ENCODE measurements at places on chromosomes 3 and 15. TPM values are rescaled to one million over a fixed set of nuclear protein-coding genes. Genes with fewer than 3 reads are reported as not detected.
A peak's percentile ranks its signal among the peaks of the same experiment; 100 is the strongest.

The INO80 gene
- 9.3 TPM for total RNA-seq

The GABPB1 gene
- 35.7 TPM for total RNA-seq

GRCh38 chr3:126766653-126767052 lies 62.6 kb downstream of the CHCHD6 start:
- no peak for DNase-seq

The CLDN16 gene
- 0.77 TPM for total RNA-seq

DNA sequence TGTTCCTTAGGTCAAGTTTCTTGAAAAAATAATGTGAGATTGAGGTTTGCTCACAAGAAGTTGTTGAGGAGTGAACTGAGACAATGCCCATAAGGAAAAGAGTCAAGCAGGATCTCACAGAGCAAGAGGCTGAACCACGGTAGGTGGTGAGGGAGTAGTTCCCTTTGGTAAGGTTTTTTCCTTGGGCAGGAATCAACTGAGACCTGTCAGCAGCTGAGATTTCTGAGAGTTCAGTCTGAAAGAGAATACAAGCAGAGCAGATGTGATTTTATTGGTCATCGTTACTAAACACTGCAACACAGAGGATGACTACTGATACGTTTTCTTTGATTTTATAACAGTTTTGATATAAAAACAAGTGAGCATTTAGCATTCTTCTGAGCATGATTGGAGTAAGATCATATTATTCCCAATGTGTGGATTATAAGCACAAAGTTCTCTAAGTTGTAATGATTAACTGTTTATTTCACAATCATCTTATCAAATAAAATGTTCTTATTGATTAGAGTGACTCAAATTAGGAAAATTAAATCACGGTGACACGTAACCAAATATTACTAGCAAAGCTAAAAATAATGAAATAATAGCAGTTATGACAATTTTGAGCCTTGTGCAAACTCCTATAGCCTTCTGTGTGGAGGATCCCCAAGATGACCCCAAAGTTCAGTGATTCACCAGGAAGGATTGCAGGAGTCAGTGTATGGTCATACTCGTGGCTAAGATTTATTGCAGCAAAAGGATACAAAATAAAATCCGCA lies 346.2 kb upstream of the ZNF717 start:
- DNase-seq, result peak; percentile 10

- DNase-seq, result no peak
These were observed 211.5 kb downstream of the LSAMP start for GRCh38 chr3:116233711-116234357.

DNA sequence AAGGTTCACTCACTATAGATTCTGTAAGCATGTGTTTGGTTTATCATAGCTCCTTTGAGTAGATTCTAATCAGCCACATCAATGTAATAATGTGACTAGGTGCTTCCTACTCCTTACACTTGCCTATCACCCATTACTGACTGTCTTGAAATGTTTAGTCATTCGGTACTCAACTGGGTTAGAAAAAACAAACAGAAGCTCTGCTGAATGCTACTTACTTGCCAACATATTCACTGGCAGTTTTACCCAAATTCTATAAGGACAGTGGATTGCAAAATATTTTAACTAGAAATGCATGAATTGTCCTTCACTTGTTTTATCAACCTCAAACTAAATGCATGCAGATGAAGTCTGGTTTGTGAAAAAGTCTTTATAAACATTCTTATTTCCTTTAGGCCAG lies 352.1 kb upstream of the ALCAM start:
- DNase-seq, result no peak

GRCh38 chr3:187912007-187912406 lies 166.7 kb upstream of the BCL6 start:
- peak; percentile 24 for DNase-seq

- peak; percentile 24 for DNase-seq
These were observed 8.2 kb upstream of the PRKAR2A start for GRCh38 chr3:48855681-48856447.

The FAM131A gene
- 17.7 TPM for total RNA-seq

GRCh38 chr3:66822186-66823008 lies 175.7 kb upstream of the KBTBD8 start:
- peak; percentile 76 for DNase-seq

GRCh38 chr15:44593042-44593736 lies 56.2 kb downstream of the EIF3J start:
- DNase-seq, result no peak

The C2CD4A gene
- total RNA-seq, result 0.13 TPM

The SHF gene
- total RNA-seq, result 12.0 TPM

- no peak for DNase-seq
These were observed 73.9 kb upstream of the TMEM108 start for GRCh38 chr3:132964266-132964665.

DNA sequence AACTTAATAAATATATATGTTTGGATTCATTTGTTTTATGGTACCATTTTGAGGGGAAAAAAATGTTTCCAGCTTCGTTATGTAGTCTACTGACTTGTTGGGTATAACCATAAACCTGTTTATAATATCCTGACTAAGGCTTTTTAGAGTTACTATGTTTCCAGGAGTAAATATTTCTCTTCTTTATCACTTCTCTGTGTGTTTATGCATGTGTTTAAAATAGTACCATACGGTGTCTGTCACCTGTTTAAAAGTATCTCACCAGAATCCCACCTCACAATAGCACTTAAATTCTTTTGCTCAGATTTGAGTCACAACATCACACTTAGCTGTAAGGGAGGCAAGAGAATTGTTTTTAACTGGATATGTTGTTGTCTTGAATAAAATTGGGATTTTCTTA lies 15.1 kb downstream of the LACTB start:
- no peak for DNase-seq

DNA sequence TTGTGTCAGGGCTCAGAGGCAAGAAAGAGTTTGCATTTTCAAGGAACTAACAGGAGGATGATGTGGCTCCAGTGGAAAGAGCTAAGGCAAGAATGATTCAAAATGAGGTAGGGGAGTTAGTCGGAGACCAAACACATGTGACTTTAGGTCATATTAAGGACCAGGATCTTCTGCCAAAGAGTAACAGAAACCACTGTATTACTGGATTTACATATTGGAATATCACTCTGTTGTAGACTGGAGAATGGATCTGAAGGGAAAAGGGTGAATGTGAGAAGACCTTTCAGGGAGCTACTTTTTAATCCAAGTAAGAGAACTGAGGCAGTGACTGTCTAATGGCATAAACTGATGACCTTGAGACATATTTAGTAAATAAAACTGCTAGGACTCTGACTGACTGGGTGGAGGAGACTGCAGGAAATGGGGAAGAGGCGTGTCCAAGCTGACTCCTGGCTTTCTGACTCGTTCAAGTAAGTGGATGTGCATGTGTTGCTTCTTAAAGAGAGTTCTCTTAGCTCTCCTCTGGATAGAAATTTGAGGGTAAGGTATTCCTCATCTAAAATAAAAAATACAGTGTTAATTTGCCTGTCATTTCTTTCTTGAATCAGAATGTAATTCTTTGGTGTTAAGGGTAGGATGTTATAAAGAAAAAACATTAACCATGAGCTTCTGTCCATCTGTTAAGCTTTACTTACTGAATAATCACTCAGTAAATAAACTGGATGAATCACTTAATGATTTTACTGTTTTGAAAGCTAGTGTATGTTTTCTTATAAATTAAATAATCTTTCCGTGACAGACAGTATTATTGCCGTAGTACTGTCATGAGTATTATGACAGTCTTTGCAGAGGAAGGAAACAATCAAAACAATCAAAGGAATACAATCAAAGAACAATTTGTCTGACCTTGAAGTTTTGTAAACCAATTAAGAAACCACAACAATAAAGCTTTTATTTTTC lies 58.3 kb upstream of the CFAP20DC start:
- no peak for DNase-seq

GRCh38 chr3:106068381-106068780 lies 199.6 kb upstream of the CBLB start:
- DNase-seq, result no peak

- no peak for DNase-seq
These were observed 106.1 kb upstream of the FRMD4B start for GRCh38 chr3:69491975-69492374.

The CNTN4 gene
- 35.2 TPM for total RNA-seq

The AGBL1 gene
- not detected for total RNA-seq

The ADCY5 gene
- 5.3 TPM for total RNA-seq

GRCh38 chr3:127884041-127884440 lies 31.0 kb upstream of the KBTBD12 start:
- no peak for DNase-seq

The ADAMTS17 gene
- 2.7 TPM for total RNA-seq

GRCh38 chr3:158354713-158355112 lies 216.3 kb upstream of the MLF1 start:
- no peak for DNase-seq

DNA sequence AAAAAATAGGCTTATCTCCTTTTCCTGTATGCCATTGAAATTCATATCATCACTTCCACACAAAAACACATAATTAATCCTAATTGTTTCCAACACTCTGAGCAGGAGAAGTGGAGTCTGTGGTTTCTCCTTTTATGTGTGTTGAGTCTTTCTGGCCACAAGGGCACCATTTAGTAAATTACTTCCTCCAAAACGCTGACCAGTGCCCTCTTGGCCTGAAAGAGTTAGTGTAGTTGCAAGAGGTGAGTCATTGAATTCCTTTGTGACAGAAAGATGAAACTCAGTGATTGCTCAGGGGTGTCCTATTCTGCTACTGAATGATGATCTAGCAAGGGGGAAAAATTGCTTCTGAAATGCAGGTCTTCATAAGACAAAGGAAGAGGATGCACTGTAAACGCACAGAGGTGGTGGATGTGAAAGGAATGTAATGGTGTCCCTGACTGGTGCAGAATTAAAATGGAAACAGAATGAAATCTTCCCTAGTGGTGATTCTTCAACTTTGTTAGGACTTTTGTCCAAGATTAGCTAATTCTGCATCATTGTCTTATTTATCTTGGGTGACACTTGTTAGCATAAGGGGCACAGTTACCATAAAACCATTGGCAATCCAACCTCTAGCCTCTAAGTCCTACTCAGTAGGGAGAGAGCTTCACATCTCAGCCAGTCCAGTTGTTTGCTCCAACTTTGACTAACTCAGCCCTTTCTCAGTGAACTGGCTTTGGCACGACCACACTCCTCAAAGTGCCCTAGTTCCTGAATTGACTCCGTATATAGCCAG lies 208.4 kb upstream of the NANOGP8 start:
- DNase-seq, result peak; percentile 39

GRCh38 chr15:45469027-45469426 lies 53.5 kb downstream of the SLC30A4 start:
- DNase-seq, result no peak

GRCh38 chr3:169153656-169154055 lies 509.9 kb downstream of the MECOM start:
- no peak for DNase-seq

DNA sequence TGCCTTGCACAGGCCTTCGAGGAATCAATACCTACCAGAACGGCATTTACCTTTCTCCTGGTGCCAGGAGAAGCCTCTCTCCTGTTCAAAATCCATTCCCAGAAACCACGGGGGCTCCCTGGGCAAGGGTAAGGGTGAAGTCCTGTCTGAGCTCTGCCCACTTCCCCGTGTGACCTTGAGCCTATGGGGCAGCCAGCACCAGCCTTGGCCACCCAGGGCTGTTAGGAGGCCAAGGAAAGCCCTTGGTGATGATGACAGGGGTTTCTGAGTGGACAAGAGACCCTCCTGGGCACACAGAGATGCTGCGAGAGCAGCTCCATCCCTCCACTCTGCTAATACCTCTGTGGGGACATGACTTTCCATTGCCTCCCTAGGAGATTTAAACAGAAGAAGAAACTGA lies 5.9 kb downstream of the SCN5A start:
- DNase-seq, result no peak

DNA sequence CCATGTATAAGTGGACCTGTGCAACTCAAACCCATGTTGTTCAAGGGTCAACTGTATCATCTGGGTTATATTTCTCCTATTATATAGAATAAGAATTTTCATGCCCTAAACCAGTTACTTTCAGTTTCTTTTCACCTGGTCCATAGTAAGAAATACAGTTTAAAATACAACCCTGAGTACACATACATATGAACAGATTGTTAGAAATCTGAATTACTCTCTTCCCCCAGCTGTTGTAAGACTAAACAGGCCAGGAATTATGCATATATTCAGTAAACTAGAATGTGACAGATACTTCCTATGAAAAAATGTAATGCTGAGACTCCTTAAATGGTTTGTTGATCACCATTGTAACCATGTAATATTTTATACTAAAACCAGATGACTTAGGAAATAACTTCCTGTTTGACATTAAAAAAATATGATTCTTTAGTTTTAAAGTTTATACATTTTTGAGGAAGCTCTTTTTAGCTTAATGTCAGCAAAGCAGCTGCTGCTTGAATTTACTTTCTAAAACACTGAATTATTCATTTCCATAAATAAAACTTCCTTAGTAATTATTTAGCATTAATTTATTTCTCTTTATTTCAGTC lies 52.5 kb upstream of the ZCWPW2 start:
- no peak for DNase-seq

- no peak for DNase-seq
These were observed 25.2 kb downstream of the ARHGEF3 start for GRCh38 chr3:56776556-56776950.

DNA sequence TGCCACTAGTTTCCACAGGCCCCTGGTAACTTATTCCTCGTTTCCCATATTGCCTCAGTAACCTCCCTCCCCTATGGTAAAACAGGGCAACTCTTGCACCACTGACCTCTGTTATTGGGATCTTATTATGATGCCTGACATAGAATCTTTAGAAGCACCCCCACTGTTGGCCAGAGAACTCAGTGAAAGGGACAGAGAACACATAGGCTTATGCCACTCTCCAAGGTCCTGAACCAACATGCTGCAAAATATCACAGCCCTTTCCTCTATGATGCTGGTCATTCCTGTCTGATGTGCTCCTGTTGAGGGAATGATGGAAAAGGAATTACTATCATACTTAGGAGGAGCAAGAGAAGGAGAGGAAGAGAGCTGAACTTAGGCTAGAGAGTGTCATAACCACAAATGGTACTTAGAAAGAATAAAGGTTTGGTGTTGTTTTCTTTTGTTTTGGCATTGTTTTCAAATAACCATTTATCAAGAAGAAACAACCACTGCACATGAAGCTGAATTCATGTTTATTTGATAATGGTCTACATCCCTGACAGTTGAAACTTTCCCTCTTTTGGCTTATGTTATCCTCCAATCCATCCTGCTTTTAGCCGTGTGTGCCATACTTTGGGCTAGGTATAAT lies 330.2 kb downstream of the EPHB1 start:
- DNase-seq, result peak; percentile 75

DNA sequence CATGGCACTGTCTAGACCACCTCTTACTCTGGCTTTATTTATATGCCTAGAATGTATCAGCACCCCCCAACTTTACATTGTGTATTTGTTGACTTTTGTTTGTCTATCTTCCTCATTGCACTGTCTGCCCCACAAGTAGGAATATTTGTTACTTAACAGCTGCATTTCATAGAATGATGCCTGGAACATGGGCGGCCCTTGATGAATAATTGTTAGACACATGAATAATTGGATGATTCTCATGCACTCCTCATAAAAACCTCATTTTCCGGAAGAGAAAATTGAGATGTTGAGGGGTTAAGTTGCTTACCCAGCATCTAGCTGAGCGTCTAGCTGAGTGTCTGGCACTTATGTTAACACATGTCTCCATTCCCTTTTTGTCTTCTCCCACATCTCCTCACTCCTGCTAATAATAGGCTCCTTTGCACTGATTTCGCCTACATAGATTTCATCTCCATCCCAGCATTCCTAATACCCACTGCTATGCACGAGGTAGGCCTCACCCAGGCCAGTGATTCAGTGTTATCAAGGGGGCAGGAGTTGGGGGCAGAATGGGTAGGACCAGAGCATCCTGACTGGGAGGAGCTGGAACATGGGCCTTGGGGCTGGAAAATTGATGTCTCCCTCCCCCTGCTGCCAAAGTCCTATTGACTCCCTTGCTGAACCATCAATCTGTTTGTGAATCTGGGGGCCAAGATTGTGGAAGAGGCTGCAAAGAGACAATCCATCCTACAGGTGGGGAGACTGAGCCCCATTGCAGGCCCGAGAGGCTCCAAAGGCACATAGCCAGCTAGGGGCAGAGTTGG lies 7.8 kb upstream of the WNT7A start:
- peak; percentile 2 for DNase-seq

The LINS1 gene
- total RNA-seq, result 38.0 TPM
